ENCODE measurements at places on chromosomes 11 and 22.

- DNase-seq, result no peak
Observed at GRCh38 chr22:19678949-19679521, 35.3 kb upstream of the SEPTIN5 start.

DNA sequence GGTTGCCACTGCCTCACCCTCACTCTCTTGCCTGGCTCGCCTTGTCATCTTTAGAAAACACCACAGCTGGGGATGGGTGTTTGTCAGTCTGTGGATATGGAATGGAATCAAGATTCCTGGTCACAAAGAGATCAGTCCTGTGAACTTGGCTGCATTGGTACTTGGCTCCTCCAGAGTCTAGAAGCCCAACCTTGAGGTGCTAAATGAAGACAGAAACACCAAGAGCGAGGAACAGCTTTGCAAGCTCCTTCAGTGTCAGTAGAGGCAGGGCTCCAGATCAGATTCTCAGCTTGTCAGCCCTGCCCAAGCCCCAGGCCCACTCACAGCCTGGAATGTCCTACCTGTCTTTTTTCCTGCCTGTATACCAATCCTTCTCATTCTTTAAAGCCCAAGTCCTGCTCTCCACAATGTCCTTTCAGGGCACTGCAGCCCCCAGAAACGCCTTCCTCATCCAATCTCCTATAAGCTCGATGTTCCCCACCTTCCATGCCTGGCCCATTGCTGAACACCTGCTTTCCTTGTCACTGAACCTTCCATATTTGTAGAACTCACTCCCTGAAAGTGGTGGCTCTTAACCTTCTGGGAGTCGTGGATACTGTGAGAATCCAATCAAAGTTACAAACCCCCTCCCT, 188.9 kb downstream of the BCR start:
- DNase-seq, result no peak

DNA sequence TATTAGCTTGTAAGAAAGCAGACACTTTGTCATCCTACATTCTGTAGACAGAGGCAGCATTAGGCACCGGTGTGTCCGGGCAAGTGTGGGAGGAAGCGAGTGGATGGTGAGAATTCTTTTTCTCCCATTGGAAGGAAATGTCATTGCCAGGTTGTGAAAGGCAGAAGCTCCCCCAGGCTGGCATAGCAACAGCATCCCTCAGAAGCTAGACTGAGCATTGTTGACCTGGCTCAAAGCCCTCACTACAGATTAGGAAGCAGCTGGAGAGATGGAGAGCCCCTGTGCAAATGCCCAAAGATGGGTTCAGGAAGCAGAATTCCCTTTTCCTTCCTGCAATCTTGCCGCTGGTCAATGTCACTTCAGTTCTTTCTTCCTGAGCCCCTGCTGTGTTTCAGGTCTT, 1299.3 kb downstream of the TBC1D22A start:
- DNase-seq, result no peak

DNA sequence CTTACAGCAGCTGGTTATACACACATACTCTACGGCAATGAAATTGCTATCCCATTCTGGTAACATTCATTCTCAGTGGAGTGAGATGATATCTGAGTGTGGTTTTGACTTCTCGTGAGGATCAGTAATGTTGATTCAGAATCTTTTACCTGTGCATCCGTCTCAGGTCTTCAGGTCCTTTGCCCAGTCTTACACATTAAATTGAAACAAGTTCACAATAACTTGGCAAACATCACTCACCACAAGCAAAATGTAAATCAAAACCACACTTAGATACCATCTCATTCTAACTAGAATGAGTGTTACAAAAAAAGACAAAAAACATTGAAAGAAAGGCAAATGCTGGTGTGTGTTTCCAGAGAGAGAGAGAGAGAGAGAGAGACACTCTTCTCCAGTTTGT, 14.0 kb downstream of the RGL4 start:
- DNase-seq, result no peak

- no peak for DNase-seq
Observed at GRCh38 chr22:43749473-43749872, 62.6 kb downstream of the EFCAB6 start.
